ENCODE measurements at places on chromosomes 2 and 18.

- no peak for DNase-seq
These were observed 100.9 kb downstream of the ATAD2B start for GRCh38 chr2:23826040-23826439.

- no peak for DNase-seq
These were observed 113.9 kb downstream of the SS18 start for GRCh38 chr18:25976554-25976953.

- DNase-seq, result no peak
These were observed 56.1 kb upstream of the DCC start for GRCh38 chr18:52283927-52284326.

DNA sequence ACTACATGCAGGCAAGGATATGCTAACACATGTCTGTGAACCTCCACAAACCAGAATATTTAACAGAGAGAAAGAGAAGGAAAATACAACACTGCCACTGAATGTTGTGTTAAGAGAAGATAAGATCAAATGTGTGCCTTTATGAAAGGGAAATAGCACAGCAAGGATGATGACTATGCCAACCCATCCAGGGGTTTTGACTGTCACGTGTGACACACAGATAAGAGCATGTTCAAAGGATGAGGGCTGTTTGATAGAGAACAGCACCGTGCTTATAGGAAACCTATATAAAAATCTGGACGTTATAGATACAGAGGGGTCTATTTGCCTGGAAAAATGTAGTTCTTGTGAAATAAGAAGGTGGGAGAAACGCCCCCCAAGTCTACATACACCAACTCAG lies 911.8 kb downstream of the CPS1 start:
- DNase-seq, result no peak

- DNase-seq, result no peak
These were observed 6.3 kb upstream of the GAL3ST2 start for GRCh38 chr2:241770185-241770935.

Measured in AG04450 (cell line).